ENCODE measurements at places on chromosomes 11 and 22.

GRCh38 chr11:35359321-35360054 lies 59.9 kb downstream of the SLC1A2 start:
- DNase-seq, result no peak

GRCh38 chr11:113475160-113475761 lies at the start of gene DRD2:
Gene DRD2 (minus strand): TSS chr11:113475398. CDS start chr11:113424651, 50,747 bp downstream.
- DNase-seq, result peak; percentile 57

DNA sequence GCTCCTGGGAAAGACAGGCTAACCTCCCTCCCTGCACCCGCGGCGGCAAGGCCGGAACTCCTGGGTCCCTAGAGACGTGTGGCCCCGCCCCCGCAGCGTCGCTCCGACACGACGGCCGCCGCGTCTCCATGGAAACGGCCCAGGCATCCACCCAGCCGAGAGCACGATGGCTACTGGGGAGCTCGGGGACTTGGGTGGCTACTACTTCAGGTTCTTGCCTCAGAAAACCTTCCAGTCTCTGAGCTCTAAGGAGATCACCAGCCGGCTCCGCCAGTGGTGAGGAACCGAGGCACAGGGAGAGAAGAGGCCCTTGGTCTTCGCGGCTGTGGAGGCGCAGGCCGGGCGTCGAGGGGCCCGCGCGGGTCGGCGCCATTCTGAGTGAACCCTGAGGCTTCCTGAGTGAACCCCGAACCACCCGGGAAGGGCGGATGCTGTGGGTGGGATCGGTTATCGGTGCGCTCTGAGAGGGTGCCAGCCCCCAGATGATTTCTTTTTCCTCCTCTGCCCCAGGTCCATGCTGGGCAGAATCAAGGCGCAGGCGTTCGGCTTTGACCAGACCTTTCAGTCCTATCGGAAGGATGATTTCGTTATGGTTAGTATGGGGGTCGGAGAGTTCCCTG lies at the start of gene CFAP300:
CFAP300 (plus strand) TSS at position 133 of the 620 bp plus-strand sequence; CDS start at position 167, 34 bp downstream.
- DNase-seq, result peak; percentile 85

GRCh38 chr11:133966921-133967598 lies 10.3 kb upstream of the IGSF9B start:
- no peak for DNase-seq

GRCh38 chr11:35675901-35676610 lies 13.5 kb downstream of the TRIM44 start:
- DNase-seq, result no peak

DNA sequence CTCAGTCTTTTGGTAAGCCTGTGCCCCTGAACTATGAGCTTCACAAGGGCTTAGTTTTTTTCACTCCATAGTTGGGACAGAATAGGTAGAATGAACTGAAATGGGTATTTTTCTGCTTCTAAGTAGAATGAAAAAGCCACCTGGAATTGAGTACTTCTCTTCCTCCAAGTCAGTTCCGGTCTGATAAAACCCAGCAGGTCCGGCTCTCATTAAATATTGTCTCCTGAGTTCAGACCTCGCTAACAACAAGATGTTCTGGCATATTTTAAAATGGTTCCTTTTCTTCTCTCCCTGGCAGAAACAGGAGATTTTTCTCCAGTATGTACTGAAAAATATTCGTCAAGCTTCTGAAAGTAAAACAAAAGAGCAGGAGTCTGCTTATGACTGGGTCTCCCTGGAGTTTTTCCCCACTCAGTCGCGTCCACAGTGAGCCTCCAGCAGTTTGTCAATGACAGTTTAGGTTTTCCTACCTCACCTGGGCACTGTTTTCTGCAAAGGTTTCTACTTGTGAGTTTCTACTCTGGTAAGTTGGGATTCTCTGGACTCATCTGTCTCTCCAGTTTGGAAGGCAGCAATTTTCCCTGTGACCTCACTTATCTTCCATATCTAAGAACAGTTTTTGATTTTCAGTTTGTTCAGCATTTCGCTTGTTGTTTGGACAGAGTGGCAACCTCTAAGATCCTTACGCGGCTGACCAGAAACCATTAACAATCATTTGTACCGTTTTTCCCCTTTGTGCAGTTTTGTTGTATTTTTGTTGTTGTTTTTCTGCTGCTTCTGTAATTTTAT lies 868.0 kb downstream of the METTL15 start:
- DNase-seq, result peak; percentile 14

DNA sequence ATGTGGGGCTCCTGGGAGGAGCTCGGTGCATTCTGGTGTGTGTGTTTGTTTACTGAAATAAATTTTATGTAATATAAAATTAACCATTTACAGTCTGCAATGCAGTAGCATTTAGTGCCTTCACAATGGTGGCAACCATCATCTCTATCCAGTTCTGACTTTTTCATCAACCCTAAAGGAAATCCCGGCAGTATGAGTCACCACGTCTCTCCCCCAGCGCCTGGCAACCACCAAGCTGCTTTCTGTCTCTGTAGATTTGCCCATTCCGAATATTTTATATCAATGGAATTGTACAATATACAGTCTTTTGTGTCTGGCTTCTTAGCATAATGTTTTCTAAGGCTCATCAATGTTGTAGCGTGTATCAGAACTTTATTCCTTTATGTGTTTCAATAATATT lies 300.5 kb downstream of the MIAT start:
- no peak for DNase-seq

DNA sequence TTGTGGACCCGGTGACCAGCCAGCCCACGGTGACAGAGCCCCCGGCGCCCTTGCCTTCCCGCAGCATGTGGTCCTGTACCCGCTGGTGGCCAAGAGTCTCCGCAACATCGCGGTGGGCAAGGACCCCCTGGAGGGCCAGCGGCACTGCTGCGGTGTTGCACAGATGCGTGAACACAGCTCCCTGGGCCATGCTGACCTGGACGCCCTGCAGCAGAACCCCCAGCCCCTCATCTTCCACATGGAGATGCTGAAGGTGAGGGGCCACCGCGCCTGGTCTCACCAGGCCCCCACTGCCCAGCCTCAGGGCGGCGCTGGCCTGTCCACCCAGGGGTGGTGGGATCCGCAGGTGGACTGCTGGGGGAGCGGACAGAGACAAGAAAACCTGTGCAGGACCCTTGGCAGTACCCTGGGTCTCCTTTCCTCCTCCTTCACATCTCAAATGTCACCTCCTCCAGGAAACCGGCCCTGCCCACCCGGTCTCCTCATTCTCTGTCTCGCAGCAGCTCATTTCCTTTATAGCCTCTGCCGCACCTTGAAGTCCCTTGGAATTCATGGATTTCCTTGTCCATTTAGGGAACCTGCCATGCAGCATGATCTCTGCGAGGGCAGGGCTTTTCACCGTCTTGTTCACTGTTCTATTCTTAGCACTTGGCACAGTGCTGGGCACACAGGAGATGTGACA lies 6.5 kb downstream of the AIP start:
- DNase-seq, result no peak

- DNase-seq, result no peak
Measured at GRCh38 chr11:107996006-107996776, 12.5 kb upstream of the CUL5 start.

DNA sequence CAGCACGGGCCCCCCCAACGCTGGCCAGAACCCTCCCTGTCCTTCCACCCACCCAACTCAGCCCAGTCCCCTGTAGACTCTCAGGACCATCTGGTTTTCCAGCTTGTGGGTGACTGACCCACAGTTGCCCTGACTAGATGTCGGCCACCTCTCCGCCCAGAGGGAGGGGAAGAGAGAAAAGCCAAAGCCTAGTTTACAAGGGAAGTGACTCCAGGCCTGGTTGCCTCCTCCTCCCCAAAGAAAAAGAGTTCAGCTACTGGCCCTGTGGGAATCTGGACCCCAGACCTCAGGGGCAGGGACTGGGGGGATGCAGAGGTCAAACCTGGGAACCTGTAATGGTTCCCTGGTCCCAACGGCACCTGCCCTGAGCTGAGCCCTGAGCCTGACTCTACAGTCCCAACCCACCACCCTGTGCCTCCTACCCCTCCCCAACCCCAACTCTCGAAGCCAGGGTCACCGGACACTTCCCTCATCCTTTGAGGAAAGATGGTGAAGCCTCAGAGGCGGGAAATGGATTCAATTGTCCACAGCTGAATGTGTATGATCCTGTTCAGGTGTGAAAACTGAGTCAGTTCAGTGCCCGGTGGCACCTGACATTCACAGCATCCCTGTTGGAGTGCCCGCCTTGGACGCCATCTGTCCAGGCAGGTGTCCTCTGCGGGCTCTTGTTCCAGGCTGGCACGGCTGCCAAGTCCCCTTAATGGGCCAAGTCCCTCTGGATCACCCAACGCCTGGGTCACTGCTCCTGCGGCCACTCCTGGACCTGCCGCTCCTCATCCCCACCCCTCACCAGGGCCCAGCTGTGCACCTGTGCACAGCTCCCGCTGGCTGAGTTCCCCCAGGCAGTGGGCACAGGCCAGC lies 21.0 kb upstream of the WNT7B start:
- no peak for DNase-seq

- no peak for DNase-seq
Measured at GRCh38 chr11:59448484-59448883, 8.3 kb upstream of the OR4D6 start.

- peak; percentile 98 for DNase-seq
Measured at GRCh38 chr11:113474362-113475159, 637 bp downstream of the DRD2 start.

GRCh38 chr11:100892886-100893285 lies 205.8 kb downstream of the ARHGAP42 start:
- DNase-seq, result no peak
